ENCODE measurements at places on chromosomes 16 and 17. TPM values are rescaled to one million over a fixed set of nuclear protein-coding genes. Genes with fewer than 3 reads are reported as not detected.

The FOXF1 gene
- polyA plus RNA-seq: 0.33 TPM

The NLRC3 gene
- polyA plus RNA-seq: 8.6 TPM

The ZMYND15 gene
- 2.2 TPM for polyA plus RNA-seq

The OR2C1 gene
- polyA plus RNA-seq: 0.22 TPM

The ATP2A1 gene
- polyA plus RNA-seq: 0.33 TPM

The OTOP3 gene
- polyA plus RNA-seq: not detected

The PABPN1L gene
- polyA plus RNA-seq: 0.26 TPM
